ENCODE measurements at places on chromosomes 3 and 15. TPM values are rescaled to one million over a fixed set of nuclear protein-coding genes. Genes with fewer than 3 reads are reported as not detected.

SLC35G2 gene
- total RNA-seq, result 19.4 TPM

OR5K2 gene
- total RNA-seq, result not detected

AMT gene
- total RNA-seq, result 3.3 TPM

ZNF80 gene
- not detected for total RNA-seq

CD47 gene
- 32.2 TPM for total RNA-seq

GRCh38 chr3:47009225-47010110, 30.0 kb downstream of the NBEAL2 start:
- peak; percentile 91 for DNase-seq

GRCh38 chr3:43366481-43366880, 80.1 kb downstream of the SNRK start:
- DNase-seq, result no peak

DNA sequence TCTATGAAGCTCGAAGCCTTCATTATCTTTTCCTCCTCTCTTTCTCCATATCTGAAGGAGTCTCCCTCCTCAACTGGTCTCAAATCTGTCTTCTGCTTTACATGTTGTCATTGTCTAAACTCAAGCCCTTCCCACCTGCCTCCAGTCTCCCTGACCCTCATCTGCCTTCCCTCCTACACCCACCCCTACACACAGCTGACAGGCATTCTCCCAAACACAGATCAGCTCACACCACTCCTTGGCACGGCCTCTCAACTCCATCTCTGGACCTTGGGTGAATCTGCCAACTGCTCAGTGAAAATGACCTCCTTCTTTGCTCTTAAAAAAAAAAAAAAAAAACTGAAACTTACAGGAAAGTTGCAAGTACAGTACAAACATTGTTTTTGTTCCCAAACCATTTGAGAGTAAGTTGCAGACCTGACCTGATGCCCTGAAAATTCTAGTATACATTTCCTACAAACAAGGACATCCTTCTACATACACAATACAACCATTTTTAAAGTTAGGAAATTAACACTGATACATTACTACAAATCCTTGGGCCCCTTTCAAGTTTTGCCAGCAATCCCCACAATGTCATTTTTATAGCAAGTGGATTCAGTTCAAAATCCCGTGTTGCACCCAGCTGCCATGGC, 49.4 kb upstream of the UBE2E1 start:
- DNase-seq, result no peak

DNA sequence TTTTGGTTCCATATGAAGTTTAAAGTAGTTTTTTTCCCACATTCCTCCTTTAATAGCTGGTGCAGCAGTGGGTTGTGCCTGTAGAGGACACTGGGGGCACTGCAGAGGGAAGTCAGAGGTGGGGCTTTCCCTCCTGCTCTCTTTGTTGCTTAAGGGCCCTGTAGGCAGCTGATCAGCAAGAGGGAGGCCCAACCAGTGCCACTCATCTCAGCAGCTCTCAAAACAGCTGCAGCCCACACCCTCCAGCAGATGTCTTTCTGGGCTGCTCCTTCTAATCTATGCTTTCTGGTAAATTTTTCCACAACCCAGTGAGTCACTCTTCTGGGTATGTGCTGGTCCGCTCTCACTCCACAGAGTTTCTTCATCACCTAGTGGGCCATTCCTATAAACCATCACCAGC, 263.8 kb downstream of the FEZF2 start:
- DNase-seq, result no peak

- no peak for DNase-seq
Observed at GRCh38 chr15:49847423-49848281, 226.8 kb downstream of the DTWD1 start.

- no peak for DNase-seq
Observed at GRCh38 chr3:128551451-128551850, 58.5 kb upstream of the GATA2 start.

GRCh38 chr3:32856355-32856889, 38.6 kb downstream of the TRIM71 start:
- DNase-seq, result no peak

GRCh38 chr15:41492597-41493204, 973 bp upstream of the ITPKA start:
- DNase-seq, result no peak

- peak; percentile 39 for DNase-seq
Observed at GRCh38 chr3:187743195-187744141, 1.8 kb downstream of the BCL6 start.

- DNase-seq, result no peak
Observed at GRCh38 chr15:22947101-22948000, 32.8 kb downstream of the CYFIP1 start.

GRCh38 chr15:82848241-82848993, 39.0 kb downstream of the WHAMM start:
- no peak for DNase-seq

DNA sequence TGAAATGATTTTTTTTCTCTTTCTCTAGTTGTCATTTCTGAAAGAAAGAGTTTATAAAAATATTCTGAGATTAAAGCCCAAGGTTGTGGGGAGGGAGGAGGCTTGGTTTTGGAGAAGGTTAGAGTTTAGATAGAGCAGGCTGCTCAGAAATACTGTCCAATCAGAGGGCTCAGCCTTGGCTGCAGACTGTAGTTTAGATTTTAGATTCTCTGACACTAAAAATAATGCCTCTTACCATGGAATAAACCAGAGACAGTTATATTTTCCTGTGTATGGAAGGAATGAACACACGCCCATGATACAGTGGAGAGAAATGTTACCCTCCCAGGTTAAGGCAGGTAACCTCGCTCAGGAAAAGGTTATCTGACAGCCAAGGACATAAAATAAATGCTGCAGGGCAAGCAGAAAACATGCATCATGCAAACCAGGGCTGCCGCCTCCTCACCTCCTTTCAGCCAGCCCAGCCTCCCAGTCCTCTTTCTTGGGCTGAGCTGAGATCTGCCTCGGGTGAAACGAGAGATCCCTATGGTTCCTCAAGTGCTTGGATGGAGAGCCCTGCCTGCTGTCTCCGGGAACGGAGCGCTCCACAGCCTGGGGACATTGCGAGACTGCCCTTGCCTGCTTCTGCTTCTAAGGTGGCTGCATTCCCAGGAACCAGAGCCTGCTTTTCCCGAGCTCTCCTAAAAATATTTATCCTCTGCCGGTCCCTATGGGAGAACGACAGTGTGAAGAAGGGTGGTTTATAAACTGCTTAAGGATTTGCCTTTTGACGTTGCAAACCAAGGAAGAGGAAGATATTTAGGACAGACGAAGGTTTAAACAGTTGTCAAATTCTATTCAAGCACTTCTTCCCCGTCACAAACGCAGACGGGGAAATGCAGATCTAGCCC, 848 bp downstream of the NCEH1 start:
- DNase-seq, result peak; percentile 64

DNA sequence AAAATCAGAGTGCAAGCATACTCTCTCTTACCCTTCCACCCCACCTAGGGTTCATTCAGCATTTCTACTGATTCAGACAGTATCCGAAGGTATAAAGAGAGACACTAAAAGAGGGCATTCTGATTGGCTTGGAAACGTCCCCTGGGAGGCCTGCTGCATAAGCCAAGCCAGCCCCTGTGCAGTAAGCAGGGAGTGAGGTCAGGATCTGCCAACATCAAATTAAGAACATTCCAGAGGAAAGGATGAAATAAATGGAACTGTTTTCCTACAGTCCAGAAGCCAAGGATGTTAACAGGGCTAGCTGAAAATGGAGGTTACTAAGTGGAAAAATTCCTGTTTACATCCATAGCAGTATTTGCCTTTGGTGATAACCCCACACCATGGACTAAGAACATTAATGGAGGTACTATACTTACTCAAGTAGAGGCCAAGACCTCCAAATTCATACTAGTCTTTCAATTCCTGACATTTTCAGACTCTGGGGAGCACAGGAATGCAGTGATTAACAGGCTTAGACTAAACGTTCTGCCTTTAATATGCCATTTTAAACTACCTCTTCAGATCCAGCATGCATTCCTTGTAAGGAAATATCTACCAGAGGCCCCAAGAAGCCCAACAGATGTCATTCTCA, 34.5 kb downstream of the NPTN start:
- DNase-seq, result no peak

- DNase-seq, result no peak
Observed at GRCh38 chr3:142912402-142913172, 23.7 kb upstream of the PCOLCE2 start.

DNA sequence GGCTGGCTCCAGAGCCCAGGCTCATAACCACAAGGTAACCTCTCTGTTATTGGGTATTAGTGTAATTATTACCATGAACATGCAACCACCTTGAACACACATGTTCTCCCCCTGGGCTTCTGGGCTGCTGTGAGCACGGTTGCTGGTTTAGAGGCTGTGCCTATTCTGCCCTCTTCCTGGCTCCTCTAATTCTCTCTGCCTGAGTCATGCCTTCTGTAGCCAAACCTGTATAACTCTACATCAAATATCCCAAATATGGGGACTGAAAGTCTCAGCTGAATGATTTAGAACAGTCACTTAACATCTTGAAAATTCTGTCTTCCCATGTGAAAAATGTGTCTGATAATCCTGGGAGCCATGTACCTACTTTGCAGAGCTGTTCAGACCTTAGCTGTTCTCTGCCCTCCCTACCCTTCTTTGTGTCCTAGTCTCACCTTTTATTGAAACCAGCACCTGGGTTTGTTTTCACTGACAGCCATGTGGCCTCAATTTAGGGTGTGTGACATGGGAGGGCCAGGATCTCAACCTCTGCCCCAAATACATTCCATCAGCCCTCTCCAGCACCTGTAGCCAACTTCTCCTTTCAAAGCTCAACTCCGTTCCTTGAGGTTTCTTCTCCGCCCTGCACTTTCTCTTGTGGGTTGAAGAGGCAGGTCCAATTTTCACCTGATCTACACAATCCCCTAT, 60.7 kb downstream of the PDZRN3 start:
- DNase-seq, result no peak

DNA sequence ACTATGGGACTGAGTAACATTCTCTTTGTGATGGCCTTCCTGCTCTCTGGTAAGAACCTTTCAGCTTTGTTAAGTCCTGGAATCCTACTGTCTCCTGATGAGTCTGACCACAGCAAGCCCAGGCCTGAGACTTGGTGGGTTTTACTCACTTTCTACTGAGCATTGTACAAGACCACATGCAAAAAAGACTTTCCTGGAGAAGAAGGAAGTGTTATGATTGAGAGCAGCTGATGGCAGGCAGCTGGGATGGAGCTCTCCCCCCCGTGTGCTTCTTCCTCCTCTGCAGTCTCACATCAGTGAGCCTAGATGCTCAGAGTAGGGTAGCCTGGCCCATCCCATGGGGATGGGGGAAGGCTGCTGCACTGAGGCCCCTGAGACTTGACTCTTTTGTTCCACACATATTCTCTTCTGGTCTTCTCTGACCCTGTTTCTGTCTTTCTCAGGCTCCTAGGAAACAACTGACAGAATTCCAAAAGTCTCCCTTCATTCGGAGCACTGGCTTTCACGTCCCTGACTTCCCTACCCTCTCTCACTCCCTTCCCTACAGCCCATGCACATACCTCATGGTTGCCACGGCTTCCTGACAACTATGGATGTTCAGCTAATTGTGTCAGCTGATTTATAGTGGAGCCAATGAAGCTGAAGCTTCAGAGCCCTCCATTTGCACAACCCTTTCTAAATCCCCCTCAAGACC, 36.6 kb downstream of the CD86 start:
- no peak for DNase-seq

GRCh38 chr3:21237638-21238037, 513.4 kb downstream of the ZNF385D start:
- DNase-seq, result no peak

GRCh38 chr3:129349791-129350190, 71.1 kb downstream of the HMCES start:
- DNase-seq, result no peak

All from endothelial cell of umbilical vein (primary cell).